ENCODE measurements at places on chromosomes 13 and 19. TPM values are rescaled to one million over a fixed set of nuclear protein-coding genes. Genes with fewer than 3 reads are reported as not detected.

KLF5 gene
- 76.1 TPM for total RNA-seq

ANO8 gene
- total RNA-seq = 10.3 TPM

ELAVL3 gene
- total RNA-seq = 1.2 TPM

EHD2 gene
- 125 TPM for total RNA-seq

CBLC gene
- 42.2 TPM for total RNA-seq

- DNase-seq = peak; percentile 34
Observed at GRCh38 chr19:20860339-20860738, 62.7 kb upstream of the ZNF85 start.

DNA sequence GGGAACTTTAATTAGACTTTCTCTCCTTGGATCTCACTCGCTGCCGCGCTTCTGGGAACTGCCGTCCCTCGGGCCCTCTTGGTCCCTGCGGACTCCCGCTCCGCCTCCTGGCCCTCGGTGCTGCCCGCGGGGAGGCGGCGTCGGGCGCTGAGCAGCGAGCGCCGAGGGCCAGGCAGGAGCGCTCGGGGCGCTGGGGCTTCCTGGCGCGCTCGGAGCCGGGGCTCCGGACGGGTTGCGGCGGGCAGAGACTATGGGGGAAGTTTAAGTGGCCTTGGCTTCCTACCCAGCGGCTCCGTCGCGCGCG, 704 bp downstream of the CHST8 start:
- no peak for DNase-seq

- no peak for DNase-seq
Observed at GRCh38 chr13:84946192-84946591, 853.0 kb downstream of the SLITRK6 start.

- DNase-seq = no peak
Observed at GRCh38 chr19:34193439-34193838, 21.1 kb downstream of the LSM14A start.

DNA sequence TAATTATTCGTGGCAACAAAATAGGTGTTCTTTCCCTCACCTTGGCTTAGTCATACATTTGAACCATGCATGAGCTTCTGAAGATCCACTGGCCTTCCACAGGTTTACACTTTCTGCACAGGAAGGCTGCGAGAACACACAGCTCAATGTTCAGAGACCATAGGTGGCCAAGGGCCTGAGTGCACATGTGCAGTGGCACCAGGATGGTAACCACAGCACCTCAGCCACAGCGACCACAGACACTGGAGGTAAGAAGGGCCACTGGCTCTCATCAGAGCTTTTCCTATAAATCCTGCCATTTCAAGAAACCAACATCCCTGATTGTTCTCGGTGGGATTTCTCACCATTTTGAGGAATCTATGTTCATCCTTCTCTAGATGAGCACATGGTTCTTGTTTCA, 1.6 kb downstream of the DCLK1 start:
- DNase-seq = no peak

GRCh38 chr19:29264897-29265296, 51.9 kb upstream of the UQCRFS1 start:
- peak; percentile 65 for DNase-seq

GRCh38 chr13:67071918-67072598, 158.1 kb downstream of the PCDH9 start:
- DNase-seq = no peak

DNA sequence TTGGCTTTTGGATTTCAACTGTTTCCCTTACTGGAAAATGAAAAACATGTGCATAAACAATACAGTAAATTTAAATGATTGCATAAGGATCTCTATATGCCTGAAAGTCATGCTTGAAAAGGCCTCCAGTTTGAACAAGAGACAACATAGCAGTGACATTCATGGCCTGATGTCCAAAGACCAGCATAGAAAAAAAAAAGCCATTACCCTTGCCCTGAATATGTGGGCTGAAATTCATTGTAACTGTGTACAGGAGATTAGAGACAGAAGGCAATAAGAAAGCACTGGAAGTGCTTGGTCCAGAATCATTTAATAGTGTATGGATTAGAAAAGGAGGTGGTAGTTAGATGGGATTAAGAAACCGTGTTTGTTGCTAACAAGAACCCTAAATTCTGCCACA, 15.4 kb downstream of the MIR17HG start:
- no peak for DNase-seq

- no peak for DNase-seq
Observed at GRCh38 chr19:33005440-33005839, 33.4 kb downstream of the FAAP24 start.

DNA sequence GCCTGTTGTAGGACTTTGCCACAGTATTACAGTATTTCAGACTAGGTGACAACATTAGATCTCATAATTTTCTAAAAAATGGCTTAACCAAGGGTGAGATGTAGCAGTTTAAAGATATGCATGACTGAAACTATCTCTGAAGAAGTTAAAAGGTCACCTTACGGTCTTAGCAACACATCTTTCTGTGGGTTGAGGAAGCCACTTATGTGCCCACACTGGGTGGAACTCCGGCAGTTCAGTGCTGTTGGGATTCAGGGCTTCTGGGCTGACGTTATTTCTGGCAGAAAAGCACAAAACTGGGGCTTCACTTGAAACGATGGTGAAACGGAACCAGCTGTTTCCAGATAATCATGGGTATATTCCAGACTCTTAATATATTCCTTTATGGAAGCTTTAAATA, 697.3 kb downstream of the PCDH9 start:
- DNase-seq = no peak

- no peak for DNase-seq
Observed at GRCh38 chr13:59447846-59448620, 715.7 kb downstream of the DIAPH3 start.

DNA sequence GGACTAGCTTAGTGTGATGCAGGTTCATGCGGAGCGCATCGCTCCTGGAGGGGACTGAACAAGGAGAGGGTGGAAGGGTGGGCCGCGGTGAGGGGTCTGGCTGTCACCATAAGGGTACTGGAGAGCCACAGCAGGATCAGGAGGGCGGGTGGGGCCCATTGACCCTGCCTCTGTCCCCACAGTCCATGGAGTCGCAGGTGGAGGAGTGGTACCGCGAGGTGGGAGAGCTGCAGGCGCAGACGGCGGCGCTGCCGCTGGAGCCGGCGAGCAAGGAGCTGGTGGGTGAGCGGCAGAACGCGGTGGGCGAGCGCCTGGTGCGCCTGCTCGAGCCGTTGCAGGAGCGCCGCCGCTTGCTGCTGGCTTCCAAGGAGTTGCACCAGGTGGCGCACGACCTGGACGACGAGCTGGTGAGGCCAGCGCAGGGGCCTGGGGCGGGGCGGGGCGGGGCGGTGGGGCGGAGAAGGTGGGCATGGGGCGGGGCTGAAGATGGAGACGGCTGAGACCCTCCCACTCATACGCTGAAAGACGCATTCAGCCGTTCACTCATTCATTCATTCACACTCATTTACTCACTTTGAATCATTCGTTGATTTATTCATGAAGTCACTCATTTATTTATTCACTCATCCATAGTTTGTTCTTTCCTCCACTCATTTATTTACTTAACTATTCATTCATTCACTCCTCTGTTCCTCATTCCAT, 27.5 kb upstream of the SHKBP1 start:
- DNase-seq = no peak

DNA sequence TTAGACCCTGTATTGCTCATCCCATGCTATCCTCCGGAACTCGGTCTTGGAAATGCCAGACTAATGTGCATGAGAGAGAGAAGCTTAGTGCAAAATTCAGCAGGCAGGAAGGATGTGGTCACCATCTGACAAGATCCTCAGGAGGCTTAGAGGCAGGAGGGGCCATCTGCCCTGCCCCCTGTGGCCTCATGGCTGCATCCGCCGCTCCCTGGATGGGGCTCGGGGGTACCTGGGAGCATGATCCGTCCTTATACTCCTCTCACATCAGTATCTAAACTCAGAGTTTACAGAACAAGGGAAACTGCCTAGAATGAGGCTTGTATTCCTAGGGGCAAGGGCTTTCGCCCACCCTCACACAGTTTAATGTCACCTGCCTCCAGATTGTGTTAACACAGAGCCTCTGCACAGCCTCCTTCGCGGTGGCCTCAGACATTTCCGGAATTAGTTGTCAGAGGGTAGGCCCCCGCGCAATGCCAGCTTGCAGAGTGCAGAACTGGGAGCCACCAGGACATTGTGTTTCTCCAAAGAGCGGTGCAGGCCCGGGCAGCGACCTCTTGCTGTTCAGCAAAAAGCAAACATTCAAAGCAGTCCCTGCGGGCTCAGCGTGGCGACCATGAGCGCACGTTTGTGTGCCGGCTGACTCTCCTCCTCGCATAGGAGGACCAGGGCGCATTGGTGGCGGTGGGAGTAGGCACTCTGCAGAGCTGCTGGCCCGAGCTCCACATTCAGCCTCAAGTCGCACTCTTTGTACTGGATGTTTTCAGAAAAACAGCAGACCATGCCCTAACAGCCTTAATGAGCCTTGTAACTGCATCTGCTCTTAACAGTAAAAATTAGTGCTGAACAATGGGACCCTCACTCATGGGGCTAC, 39.1 kb downstream of the GPR12 start:
- peak; percentile 69 for DNase-seq

- no peak for DNase-seq
Observed at GRCh38 chr19:50679177-50680125, 30.2 kb downstream of the C19orf81 start.

DNA sequence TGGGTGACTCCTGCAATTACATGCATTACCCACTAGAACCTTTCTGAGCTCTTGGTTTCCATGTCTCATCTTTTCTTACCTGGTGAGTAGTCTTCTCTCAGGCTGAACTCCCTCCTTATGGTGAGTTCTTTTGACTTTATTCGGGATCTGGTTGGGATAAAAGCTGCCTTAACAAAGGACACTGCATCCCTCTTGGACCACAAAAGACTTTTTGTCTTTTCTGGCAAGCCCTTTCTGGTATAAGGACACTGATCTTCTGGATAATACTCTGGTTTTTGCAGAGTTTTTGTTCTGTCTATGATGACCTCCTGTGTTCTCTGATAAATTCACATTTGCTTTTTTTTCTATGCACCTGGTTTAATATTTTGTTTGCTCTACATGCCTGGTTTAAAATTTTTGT, 66.7 kb downstream of the SLITRK1 start:
- no peak for DNase-seq

GRCh38 chr19:39319892-39320248, 793 bp downstream of the LRFN1 start:
- no peak for DNase-seq
